Activated naive CD4-positive, alpha-beta T cell treated with anti-CD3 and anti-CD28 coated beads for 36 hours (primary cell): ENCODE measurements at places on chromosomes 3 and 15. TPM values are rescaled to one million over a fixed set of nuclear protein-coding genes. Genes with fewer than 3 reads are reported as not detected.

The TGM4 gene
- total RNA-seq: not detected

The TLR9 gene
- total RNA-seq: 0.62 TPM

The KCNAB1 gene
- total RNA-seq: not detected

The KLF15 gene
- total RNA-seq: 0.89 TPM

The NTRK3 gene
- total RNA-seq: 1.4 TPM

The TM6SF1 gene
- total RNA-seq: 3.4 TPM

DNA sequence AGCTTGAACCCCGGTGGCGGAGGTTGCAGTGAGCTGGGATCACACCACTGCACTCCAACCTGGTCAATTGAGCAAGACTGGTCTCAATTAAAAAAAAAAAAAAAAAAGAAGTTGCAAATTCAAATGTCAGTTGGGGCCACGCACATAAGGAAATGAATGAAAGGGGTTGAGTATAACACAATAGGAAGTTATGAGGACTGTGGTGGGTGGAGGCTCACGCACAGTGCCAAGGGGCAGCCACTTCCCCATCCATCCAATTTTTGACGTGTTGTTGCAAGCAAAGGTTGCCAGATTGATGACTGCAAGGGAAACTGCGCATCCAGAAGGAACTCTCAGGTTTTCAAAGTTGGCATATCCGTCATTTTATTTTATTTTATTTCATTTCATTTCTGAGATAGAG, 532.2 kb downstream of the NTRK3 start:
- DNase-seq: no peak
- H3K27ac ChIP-seq: no peak overlapping the region
- H3K4me3 ChIP-seq: no peak overlapping the region
- H3K36me3 ChIP-seq: no peaks in the 10 kb centered on the region

DNA sequence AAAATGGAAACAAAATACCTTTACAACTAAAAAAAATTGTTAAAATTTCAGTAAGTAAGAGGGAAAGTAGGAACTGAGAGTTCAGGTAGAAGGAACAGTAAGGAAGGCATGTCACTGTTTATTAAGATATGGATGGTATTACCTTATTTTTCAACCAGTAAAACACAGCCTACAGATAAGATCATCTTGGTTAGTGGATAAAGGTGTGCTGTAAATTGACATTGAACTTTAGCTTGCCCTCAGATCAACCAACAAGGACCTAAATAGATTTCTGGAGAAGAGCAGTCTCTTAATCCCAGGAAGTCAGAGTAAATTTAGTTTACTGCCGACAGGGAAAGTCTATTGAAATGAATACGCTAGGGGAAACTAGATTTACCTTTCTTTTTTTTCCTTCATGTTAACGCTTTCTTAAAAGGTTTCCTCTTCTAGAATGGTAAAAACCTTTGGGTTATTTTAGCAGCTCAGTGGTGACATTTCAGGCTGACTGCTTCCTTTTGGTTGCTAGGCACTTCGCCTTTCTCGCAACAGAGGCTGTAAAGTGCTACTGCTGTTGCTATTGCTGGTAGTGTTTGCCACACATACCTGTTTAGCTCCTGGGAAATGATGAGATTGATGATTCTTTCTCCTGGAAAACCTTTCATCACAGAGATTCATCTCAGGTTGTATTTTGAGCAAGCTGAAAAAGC, 12.9 kb downstream of the DZIP3 start:
- H3K4me3 ChIP-seq: peak overlapping the region; percentile 26
- peak; percentile 72 for DNase-seq
- peaks cover 4% of the 10 kb centered on the region for H3K36me3 ChIP-seq
- H3K27ac ChIP-seq: peak overlapping the region; percentile 62
- no peaks in the 10 kb centered on the region for H3K27me3 ChIP-seq
- H3K4me1 ChIP-seq: peaks cover 52% of the 10 kb centered on the region

DNA sequence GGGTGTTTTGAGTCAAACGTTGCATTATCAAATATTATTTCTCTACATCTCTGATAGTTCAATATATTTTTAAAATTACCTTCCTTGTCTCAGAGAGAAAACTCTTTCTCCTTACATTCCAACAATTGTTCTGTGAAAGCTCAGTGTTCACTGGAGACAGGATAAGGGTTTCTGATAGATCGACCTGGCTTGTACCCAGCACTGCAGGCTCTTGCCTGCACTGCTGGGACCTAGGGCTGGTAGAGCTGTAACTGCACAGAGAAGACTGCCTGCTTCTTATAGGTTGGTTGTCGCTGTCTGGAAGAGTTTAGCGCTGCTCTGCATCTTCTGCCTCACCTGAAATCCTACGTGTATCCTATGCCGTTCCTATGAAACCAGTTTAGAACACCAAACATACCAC, 249.9 kb upstream of the LRTM1 start:
- H3K36me3 ChIP-seq: no peaks in the 10 kb centered on the region
- peaks cover 6% of the 10 kb centered on the region for H3K27me3 ChIP-seq
- DNase-seq: no peak
- H3K4me1 ChIP-seq: no peaks in the 10 kb centered on the region

DNA sequence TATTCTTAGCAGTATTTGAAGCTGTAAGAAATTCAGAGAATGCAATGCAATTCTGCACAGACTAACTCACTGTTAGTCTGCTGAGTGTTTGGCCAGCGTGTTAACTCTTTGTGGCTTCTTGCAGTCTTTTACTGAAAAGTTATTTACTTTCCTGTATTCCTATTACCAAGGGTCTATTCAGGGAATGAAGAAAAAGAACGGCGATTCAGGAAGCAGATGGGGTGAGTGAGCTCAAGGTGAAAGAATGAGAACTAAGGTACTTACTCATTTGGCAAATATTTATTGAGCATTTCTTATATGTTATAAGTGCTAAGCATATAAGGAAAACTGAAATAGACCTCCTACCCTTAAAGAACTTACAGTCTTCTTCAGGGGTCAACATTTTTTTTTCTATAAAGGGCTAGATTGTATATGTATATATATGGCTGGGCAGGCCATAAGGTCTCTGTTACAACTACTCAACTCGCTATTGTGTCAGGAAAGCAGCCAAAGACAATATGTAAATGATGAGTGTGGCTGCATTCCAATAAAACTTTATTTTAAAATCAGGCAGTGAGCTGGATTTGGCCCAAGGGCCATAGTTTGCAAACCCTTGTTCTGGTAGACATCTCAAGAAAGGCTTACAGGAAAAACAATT, 271.9 kb upstream of the GADL1 start:
- no peak overlapping the region for H3K27ac ChIP-seq
- no peaks in the 10 kb centered on the region for H3K27me3 ChIP-seq
- H3K4me3 ChIP-seq: no peak overlapping the region

DNA sequence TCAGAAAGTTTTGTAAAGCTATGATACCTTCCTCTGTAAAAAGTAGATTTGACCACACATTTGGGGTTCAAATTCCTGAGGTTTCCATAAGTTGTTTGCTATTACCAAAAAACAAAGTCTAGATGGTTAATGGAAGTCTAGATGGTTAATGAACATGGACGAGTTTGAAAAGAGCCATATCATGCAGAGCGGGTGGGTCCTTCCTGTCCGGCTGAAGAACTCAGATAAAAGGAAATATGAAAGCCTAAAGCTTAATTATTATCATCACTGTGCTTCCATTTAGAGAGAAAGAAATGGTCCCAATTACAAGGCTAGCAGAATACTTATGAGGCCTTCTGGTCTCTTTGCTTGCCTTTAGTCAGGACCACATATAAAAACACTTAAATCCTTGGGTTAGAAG, 132.1 kb upstream of the SATB1 start:
- no peaks in the 10 kb centered on the region for H3K27me3 ChIP-seq
- peaks cover 61% of the 10 kb centered on the region for H3K4me1 ChIP-seq
- no peak overlapping the region for H3K4me3 ChIP-seq
- H3K27ac ChIP-seq: peak overlapping the region; percentile 89
- H3K36me3 ChIP-seq: peaks cover 6% of the 10 kb centered on the region
- no peak for DNase-seq

DNA sequence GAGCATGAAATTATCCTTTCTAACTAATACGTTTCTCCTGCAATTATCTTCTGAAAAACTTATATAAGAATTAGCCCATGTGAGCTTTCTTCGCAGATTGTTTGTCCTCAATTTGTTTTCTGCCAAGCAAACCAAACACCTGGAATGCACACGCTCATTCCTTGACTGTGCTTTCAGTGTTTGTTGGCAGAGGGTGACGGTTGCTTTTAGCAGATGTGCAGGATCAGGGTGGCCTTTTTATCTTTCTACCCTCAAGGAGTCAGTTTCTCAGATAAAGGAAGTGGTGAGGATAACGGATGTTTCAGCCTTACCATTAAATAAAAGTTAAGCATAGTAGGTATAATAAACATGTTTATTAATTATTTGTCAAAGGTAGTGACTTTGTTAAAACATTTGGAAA, 15.2 kb downstream of the ARPP21 start:
- H3K27ac ChIP-seq: no peak overlapping the region
- DNase-seq: no peak
- no peaks in the 10 kb centered on the region for H3K4me1 ChIP-seq
- H3K4me3 ChIP-seq: no peak overlapping the region
- H3K27me3 ChIP-seq: peaks cover 12% of the 10 kb centered on the region
- no peaks in the 10 kb centered on the region for H3K36me3 ChIP-seq

GRCh38 chr3:84961521-84962255, 2.9 kb downstream of the CADM2 start:
- H3K4me1 ChIP-seq: peaks cover 26% of the 10 kb centered on the region
- DNase-seq: no peak
- no peak overlapping the region for H3K4me3 ChIP-seq
- H3K36me3 ChIP-seq: no peaks in the 10 kb centered on the region
- H3K27me3 ChIP-seq: peaks cover 45% of the 10 kb centered on the region

- no peak for DNase-seq
- H3K27ac ChIP-seq: no peak overlapping the region
- no peak overlapping the region for H3K4me3 ChIP-seq
- no peaks in the 10 kb centered on the region for H3K4me1 ChIP-seq
Observed at GRCh38 chr15:81724536-81724935, 321.3 kb downstream of the MEX3B start.
